Renal cortex interstitium (tissue), 15 donors: ENCODE measurements at places on chromosomes 5 and 9.
A peak's percentile ranks its signal among the peaks of the same experiment; 100 is the strongest.

DNA sequence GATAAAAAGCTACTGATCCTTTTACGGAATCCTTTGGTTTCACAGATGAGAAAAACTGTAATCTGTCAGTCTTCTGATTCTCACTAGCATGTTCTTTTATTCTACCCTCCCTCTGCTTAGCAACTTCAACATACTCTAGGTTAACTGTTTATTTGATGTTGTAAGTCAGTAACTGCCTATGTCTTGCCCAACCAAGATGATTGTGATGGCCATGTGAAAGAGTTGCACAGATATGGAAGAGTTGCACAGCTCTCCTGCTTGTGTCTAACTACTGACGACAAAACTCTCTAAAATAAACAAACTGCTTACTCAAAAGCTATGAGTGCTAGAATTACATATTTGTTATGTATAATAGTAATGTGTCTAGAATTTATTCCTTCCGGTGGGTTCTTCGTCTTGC, 227.3 kb upstream of the DAB2 start:
- no peak for DNase-seq

DNA sequence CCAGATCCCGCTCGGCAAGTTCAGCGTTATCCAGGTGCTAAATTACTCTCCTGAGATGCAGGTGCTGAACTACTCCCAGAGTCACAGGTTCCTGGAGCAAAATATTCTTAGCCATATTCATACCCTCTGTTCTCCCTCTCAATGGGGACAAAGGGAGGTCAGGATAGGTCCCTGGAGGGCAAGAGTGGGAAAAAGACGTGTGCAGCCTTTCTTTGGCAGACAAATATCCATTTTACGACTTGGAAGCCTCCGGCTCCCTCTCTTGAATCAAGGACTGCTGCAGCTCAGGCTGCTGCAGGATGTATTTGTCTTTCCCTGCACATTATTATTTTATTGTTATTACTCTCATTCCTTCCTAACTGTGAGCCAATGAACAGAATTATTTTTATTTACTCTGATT, 590.2 kb downstream of the NR2F1-AS1 start:
- DNase-seq: no peak

DNA sequence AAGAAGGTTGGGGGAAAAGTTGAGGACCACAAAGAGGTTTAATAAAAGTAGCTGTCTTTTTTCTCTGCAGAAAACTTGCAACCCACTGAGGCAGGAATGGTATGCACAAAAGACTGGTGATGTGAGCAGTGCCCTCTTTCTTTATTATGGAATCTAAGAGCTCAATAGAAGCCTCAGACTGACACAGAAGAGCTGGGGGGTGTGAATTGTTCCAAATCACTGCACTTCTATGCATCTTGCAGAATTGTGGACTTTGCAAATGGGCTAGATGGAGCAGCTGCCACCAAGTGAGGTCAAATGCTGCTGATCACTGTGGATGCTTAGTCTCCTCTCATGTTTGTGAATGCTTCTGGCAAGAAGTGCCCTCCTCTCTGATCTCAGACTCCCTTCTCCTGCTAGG, 227.1 kb downstream of the ZSWIM6 start:
- DNase-seq: no peak

- peak; percentile 33 for DNase-seq
Observed at GRCh38 chr5:39948867-39949468, 524.2 kb upstream of the DAB2 start.

DNA sequence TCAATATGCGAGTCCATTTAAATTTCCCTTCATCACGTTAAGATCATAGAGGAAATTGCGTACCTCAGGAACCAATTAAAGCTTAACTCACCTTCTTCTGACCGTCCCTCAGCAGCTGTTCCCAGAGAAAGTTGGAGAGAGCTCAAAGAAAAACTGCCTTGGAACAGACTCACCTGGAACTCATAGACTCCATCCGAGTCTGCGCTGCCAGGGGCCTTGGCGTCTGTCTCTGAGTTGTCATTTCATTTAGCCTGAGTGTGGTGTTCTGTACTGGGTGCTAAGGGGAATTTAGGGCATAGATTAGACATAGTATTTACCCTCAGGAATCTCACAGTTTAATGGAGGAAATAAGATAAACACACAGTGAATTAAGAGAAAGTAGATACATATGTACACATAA, 892.7 kb downstream of the TLE1 start:
- DNase-seq: no peak

DNA sequence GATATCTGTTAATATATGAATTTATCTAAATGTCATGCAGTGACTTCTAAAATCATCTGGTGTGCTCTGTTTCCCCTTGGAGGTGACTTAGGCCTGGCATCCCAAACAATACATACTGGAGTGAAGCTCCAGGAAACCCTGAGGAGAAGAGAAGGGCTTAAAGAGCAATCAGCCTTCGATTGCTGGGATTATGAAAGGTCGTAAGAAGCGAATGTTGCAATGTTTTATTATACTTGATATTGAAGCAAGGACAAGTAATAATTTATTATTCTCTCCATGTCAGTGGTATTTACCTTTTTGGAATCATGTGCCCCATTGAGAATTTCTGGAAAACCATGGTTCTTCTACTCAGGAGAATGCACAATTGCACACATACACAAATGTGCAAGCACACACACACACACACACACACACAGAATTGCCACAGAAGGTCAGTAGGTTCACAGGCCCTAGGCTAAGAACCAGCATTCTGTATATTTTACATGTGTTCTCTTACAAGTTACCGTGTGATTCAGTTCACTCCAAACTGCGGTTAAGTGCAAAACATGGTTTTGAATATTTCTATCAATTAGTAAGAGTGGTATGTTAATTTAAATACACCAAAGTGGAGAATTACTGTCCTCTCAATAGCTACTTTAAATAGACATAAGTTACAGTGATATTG, 79.1 kb upstream of the CDKN2B start:
- no peak for DNase-seq

DNA sequence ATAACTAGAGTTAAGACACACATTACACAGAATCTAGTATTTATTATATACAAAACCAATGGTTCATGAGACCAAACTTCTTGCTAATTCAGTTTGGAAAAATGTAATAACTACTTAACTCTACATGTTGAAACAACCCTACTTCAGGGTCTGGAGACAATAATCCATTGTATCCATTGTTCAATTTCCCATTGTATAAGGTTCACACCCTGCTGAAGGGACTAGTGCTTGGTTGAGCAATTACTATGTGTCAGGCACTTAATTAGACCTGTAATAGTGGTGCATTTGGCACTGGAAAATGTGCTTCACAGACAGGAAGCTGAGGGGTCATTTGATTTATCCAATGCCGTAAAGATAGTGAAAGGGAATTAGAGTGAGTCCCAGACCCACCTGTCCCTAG, 114.3 kb upstream of the PAPPA start:
- no peak for DNase-seq

- DNase-seq: no peak
Observed at GRCh38 chr9:121494192-121494591, 5.5 kb downstream of the GGTA1 start.

GRCh38 chr9:133788819-133789717, 50.9 kb upstream of the SARDH start:
- DNase-seq: no peak

GRCh38 chr9:133037775-133038515, 7.1 kb downstream of the GTF3C5 start:
- DNase-seq: no peak

DNA sequence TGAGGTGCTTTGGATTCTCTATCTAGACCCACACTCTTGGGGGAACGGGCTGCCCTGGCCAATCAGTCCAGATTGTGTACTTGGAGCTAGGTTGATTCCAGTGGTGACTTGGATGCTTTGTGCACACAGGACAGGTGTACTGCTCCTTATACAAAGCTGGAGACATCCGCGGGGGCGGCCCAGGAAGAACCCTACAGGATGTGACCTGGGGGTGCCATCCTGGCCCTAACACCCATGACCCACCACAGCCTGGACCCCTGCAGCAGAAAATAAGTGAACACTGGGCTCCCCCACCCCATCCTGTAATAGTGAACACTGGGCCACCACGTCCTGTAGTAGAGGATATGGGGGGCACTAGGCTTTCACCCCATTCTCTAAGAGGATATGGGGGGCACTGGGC, 12.1 kb upstream of the PLEKHG4B start:
- no peak for DNase-seq

- DNase-seq: no peak
Observed at GRCh38 chr9:92780206-92780605, 15.6 kb upstream of the BICD2 start.

DNA sequence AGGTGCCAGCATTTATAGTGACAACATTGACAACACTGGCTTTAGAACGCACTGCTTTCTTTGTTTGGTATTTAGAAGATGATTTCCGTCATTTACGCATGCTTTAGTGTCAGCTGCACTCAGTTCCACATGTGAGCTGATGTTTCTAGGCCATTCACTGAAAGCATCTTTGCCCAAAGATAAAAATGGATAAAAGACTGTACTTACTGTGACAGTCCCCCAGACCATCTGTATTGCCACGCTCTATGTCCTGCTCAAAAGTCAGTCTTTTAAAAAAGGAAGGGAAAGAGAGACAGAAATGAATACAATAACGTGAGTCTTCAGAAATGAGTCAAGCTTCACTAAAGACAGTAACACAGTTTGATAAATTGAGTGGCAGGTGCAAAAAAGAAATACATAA, 99.3 kb downstream of the SEMA6A start:
- no peak for DNase-seq
